ENCODE measurements at places on chromosomes 3 and 15. TPM values are rescaled to one million over a fixed set of nuclear protein-coding genes. Genes with fewer than 3 reads are reported as not detected.

CD200 gene
- total RNA-seq = 57.6 TPM

MFSD1 gene
- 65.1 TPM for total RNA-seq

ACKR2 gene
- not detected for total RNA-seq

RTP4 gene
- total RNA-seq = not detected

CGGBP1 gene
- 163 TPM for total RNA-seq

NAA80 gene
- total RNA-seq = 10.3 TPM

GABRR3 gene
- not detected for total RNA-seq

COL6A5 gene
- not detected for total RNA-seq

PARP16 gene
- total RNA-seq = 16.6 TPM

CADM2 gene
- 120 TPM for total RNA-seq

LRRC28 gene
- total RNA-seq = 66.0 TPM

UCN2 gene
- not detected for total RNA-seq

GABRG3 gene
- total RNA-seq = 23.8 TPM

C3orf52 gene
- total RNA-seq = 0.63 TPM

IMPG2 gene
- total RNA-seq = 2.8 TPM

HTR3E gene
- not detected for total RNA-seq

TEX55 gene
- not detected for total RNA-seq

POLQ gene
- 3.8 TPM for total RNA-seq

FOXB1 gene
- not detected for total RNA-seq

SI gene
- not detected for total RNA-seq

ZMYND10 gene
- total RNA-seq = 3.4 TPM

LRRC34 gene
- 11.6 TPM for total RNA-seq

CXCR6 gene
- not detected for total RNA-seq

CCR8 gene
- not detected for total RNA-seq

EBLN2 gene
- total RNA-seq = 22.5 TPM

TGM5 gene
- total RNA-seq = not detected

TRIM42 gene
- total RNA-seq = not detected

CLDN18 gene
- not detected for total RNA-seq

NTRK3 gene
- total RNA-seq = 95.2 TPM

MME gene
- 5.9 TPM for total RNA-seq

SNX22 gene
- total RNA-seq = 9.7 TPM
